ENCODE measurements at places on chromosomes 7 and 10.

- DNase-seq: no peak
These were observed 62.7 kb upstream of the LRRC4 start for GRCh38 chr7:128093614-128094570.

- no peak for DNase-seq
These were observed 518 bp downstream of the AGFG2 start for GRCh38 chr7:100539436-100540006.

- peak; percentile 83 for DNase-seq
These were observed 93.2 kb downstream of the ZRANB1 start for GRCh38 chr10:125035136-125035535.

GRCh38 chr10:106866244-106866845 lies 298.2 kb downstream of the SORCS1 start:
- DNase-seq: no peak

- no peak for DNase-seq
These were observed 467.1 kb downstream of the SDK1 start for GRCh38 chr7:3767917-3768777.

DNA sequence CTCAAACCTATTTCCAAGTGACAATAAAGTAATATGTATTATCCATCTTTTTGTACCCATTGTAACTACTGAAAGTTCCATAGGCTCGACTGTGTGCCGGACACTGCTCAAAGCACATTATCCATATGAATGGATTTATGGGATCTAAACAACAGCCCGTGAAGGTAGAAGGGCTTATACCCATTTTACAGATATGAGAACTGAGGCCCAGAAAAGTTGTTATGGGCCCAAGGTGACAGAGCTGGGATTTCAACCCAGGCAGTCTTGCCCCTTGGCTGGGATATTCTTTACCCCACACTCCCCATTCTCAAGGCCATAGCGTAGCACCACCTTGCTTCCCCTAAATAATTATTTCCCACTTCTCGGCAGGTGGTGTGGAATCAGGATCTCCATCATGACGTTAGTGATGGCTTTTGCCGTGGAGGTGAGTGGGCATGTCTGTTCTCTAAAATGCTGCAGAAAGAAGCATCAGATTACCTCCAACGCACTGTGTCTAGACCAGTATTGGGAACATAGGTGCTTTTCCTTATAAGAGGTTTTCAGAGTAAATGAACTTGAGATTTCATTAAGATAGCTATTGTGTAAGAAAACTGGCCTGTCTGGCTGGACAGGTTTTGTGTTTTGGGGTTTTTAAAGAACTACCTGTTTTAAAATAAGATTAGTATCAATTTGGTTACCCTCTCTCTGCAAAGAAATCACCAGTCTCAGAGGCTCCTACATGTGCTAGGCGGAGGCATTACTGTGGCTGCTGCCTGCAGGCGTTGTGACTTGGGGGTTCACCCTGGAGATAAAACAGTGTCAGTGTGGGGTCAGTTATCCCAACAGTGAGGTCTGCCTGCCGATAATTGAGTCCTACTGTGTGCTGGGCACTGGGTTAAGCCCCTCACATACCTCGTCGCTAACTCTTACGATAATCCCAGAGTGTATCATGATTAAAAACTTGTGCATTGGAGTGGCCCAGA lies 85.1 kb upstream of the SDK1 start:
- no peak for DNase-seq

DNA sequence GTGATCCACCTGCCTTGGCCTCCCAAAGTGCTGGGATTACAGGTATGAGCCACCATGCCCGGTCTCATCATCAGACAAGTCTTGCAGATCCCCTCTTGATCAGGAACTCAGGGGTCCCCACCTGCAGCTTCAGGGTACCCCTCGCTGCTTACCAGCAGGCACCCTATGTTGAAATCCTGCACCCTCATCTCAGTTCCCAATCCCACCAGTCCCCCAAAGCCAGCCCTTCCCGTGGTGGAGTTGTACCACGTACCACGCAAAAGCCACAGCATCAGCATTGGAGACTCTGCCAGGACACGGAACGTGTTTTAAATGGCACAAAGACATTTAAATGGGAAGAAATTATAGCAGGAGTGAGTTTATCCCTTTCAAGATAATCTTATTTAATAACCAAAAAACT lies 202.0 kb downstream of the CUX1 start:
- no peak for DNase-seq

- DNase-seq: no peak
These were observed 579.4 kb downstream of the GATA3 start for GRCh38 chr10:8633909-8634308.

- no peak for DNase-seq
These were observed 210.6 kb upstream of the FZD8 start for GRCh38 chr10:35852721-35853120.

GRCh38 chr7:118057404-118057803 lies 126.6 kb upstream of the LSM8 start:
- no peak for DNase-seq

DNA sequence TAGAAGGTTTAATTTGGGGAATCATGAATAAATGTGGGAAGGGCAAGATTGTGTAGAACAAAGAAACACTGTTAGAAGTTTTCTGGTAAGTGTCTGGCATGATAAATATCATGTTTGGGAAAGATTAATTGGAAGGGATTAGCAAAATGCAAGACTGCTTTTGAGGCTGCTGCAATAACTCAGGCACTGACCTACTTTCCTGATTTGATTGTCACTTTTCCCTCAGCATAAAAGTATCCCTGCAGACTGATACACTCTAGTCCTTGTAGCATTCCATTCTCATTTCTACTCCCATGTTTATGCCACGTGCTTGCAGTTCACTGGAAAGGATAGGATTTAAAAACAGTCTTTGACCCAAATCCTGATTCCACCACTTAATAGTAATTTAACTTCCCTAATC lies 303.3 kb upstream of the SEMA3A start:
- no peak for DNase-seq

DNA sequence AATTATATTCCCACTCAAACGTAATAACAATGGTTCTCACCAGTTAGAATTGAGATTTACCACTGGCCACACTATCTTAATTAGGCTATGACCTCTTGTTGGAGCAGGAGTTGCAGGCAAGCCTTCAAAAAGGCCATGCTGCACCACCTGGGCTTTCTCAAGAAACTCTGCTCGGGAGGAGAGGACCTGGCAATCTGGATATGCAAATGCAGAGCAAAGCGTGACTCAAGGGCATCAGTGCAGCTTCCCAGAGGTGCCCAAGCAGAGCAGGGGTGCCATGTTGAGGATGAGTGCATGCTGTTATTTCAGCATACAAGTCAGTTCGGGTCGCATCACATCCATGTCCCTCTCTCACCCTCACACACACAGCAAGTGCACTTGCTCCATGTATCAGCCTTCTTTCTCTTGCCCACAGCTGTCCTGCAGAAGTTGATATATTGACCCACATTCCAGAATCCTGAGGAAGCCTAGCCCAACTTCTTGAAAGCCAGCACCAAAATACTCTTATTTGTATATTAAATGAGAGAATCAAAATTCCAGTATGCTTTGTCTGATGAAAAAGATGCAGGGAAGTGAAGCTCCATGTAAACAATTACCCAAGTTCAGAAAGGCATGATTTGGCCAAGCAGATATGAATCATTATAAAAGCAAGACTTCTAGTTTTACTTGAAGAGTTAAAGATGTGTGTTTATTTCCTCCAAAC lies 55.7 kb upstream of the IL6 start:
- DNase-seq: no peak

DNA sequence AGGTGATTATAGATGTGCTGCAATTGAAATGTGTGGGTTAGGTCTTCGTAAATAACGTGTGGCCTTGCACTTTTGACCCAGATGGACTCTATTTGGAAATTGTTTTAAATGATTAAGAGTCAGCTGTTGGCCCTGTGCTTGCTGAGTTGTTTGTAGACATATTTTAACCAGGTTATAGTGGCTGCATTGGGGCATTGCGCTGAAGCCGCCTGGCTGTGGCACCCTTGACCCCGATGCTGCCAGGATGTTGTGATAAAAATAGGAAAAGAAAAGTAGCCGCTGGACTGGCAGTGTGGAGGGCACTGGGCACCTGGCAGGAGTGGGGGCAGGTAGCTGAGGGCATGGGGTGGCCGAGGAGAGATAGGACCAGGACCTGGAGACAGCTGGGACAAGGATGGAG lies 13.4 kb downstream of the LRRC27 start:
- no peak for DNase-seq

DNA sequence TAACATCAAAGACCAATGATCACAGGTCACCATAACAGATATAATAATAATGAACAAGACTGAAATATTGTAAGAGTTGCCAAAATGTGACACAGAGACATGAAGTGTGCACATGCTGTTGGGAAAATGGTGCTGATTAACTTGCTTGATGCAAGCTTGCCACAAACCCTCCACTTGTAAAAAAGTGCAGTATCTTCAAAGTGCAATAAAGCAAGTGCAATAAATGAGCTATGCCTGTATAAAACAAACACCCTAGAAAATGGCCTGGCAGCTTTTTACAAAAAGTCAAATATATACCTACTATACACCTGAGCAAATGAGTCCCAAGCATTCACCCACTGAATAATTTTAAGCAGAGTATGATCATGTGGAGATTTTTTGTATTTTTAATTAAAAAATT lies 9.7 kb upstream of the CCDC7 start:
- no peak for DNase-seq

DNA sequence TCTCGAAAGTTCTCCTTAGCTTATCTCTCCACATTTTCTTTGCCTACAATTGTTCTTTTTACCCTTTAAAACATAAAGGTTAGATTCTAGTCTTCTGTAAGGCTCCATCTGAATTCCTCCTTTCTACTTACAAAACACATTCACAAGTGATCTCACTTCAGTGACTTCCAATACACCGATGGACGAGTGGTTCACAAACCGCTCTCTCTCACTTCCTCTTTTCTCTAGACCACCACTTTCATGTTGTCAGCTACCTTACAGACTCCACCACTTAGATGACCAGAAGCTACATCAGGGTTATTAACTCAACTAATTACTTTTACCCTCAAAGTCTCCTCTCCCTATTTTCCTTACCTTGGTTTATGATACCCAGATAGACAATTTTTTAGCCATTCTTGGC lies 11.8 kb downstream of the MET start:
- DNase-seq: no peak

- DNase-seq: no peak
These were observed 60.9 kb downstream of the RBM20 start for GRCh38 chr10:110704906-110705476.

DNA sequence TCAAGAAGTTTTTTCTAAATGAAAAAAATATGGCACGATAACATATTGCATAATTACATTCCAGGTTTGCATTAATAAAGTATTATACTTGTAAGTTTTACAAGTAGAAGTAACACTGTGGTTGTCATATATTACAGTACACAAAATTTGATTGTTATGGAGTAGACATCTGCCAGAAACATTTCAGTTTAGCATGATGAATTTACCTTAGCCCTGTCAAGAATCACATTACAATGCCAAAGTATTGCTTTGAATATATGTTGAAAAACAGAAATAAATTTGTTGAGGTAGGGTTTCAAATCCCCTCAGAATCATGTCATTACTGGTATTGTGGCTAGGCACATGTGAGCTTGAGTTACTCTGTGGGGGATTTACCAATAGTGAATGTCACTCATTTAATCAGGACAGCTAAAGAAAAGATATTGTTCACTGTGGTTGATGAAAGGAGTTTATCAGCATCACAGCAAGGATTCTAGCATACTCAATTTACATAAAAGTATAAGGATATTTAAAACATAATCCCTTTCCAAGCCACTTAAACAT lies 112.1 kb downstream of the MDFIC start:
- DNase-seq: no peak

DNA sequence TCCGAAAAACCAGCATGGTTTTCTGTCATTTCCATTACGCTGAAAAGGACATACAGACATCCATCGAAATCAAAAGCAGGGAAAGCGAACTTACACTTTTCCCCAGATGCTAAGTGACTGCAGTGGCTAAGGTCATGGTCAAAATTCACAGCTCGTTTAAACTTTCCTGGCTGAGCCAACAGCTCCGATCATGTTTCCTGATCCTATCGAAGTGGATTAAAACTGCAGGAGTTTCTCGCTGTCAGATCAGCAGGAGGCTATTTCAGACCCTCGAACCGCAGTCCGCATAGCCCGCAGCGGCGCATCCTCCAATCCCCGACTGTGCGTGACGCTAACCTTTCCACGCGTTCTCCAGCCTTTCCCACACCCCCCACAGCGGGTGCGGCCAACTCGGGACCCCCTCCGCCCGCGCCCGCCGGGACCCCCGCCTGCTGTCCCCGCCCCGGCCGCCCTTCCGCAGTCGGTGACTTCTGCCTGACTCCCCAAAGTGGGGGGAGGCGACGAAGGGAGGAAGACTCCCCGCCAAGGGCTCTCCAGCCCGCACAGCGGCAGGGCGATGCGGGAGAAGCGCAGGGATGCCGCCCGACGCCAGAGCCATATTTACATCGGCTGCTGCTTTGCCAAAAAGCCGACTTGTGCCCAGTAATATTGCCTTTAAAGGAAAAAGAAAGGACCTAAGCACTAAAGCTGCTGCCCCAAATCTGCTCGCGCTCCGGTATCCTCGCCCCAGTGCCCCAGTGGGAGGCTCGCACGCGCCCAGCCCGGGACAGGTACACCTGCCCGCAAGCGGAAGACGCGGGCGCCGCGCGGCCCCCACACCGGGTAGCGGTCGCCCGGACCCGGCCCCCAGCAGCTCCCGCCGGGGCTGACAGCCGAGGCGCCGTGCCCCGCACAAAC lies 1.2 kb downstream of the PIP4K2A start:
- DNase-seq: no peak

DNA sequence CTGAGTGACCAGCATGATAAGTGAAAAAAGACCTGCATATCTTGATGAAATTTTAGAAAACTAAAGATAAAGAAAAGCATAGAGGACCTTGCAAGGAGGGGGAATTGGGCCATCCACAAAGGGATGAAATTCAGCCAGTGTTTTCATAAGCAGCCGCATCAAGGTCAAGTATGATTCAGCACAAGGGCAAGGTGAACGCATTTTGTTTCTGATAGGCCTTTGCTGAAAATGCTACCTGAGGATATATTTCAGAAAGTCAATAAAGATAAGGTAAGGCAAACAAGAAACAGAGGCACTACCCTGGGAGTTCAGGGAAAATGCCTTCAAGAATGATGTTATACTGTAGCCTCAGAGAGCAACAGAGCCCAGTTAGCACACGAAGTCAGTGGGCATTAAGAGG lies 55.0 kb upstream of the SHH start:
- no peak for DNase-seq

GRCh38 chr10:59672150-59672875 lies 37.3 kb downstream of the SLC16A9 start:
- no peak for DNase-seq

DNA sequence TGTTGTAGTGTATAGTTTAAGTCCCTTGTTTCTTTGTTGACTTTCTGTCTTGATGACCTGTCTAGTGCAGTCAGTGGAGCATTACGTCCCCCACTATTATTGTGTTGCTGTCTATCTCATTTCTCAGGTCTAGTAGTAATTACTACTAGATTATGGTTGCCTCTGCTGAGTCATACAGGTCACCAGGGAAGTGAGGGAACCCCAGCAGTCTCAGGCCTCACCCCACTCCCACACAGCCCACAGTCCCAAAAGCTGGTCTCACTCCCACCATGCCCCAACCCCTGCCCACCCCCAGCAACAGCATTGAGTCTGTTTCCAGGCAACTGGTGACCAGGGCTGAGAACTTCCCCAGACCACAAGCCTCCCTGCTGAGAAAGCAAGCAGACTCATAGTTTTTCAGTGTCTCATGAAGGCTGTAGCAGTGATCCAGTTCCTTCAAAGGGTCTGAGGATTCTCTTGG lies 88.0 kb downstream of the PLXDC2 start:
- DNase-seq: peak; percentile 58

- peak; percentile 27 for DNase-seq
These were observed 628 bp downstream of the MPLKIP start for GRCh38 chr7:40133561-40134427.

- DNase-seq: no peak
These were observed 583.6 kb upstream of the LRRN3 start for GRCh38 chr7:110507369-110507768.

Measured in A172 (cell line).